Fibroblast of skin of back (primary cell): ENCODE measurements at places on chromosomes 16 and 17.

DNA sequence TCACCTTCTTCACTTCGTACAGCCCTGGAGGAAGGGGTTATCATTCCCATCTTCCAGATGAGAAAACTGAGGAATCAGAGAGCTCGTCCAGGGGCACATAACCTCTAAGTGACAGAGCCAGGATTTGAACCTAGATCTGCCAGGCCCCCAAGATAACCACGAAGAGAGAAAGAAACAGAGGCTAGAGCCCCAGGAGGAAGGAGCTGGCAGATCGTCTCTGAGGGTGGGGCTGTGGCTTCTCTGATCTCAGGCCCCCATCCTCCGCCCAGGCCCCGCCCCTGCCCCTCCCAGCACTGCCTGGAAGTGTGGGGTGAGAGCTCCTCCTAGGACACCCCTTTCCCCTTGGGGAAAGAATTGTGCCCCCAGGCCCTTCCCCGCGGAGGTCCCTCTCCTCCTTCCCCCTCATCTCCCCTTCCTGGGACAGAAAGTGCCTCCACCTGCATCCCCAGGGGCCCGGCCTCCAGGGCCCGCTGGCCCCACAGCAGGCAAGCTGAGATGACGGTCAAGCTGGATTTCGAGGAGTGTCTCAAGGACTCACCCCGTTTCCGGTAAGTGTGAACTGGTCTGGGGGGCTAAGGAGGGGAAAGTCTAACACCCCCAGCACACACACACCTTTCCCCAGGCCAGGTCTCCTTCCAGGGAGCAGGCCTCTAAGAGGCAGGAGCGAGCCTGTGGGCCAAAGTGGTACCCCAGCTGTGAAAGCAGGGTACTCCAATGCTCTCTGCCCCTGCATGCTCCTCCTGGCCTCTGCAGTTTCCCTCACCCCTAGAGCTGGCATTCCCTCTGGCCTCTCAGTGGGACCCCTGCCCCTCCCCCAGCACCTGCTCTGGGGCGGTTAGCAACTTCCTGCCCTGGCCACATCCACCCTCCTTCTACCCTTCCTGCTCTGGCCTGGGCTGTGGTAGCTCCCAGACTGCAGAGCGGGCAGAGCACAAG lies at the start of gene ACAP1:
ACAP1 (plus strand) TSS at position 290 of the 936 bp plus-strand sequence; CDS start at position 496, 206 bp downstream.
- no peak for DNase-seq

- peak; percentile 50 for DNase-seq
Observed at GRCh38 chr16:53502331-53503269, at the start of gene AKTIP. TSS of gene AKTIP (minus strand) at chr16:53503209. CDS start at chr16:53500259, 2,950 bp downstream.

GRCh38 chr16:17261197-17261858 lies 209.4 kb downstream of the XYLT1 start:
- no peak for DNase-seq

GRCh38 chr16:10206215-10206614 lies 24.0 kb upstream of the GRIN2A start:
- no peak for DNase-seq
